Midbrain (tissue), 1 donor: ENCODE measurements at places on chromosomes 6 and 20.

DNA sequence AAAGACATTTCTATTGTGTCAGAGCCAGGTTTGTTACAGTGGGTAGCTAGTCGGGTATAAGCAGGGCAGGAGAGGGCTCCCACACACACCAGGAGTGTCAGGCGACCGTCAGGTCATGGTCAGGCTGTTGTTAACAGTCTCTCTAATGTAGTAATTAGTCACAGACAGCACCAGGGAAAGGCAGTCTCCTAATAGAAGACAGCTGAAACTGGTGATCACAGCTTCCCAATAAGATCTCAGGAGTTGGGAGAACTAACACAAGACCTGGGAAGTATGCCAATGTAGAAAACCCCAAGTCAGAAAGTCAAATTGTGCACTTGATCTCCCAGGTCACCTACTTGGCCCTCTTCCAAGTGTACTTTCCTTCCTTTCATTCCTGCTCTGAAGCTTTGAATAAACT, 53.0 kb upstream of the GPR6 start:
- no peak for DNase-seq

- DNase-seq: no peak
These were observed 482.4 kb upstream of the MMS22L start for GRCh38 chr6:97765461-97765860.

GRCh38 chr6:108804956-108805355, 43.3 kb upstream of the ARMC2 start:
- DNase-seq: no peak

GRCh38 chr6:5671601-5672559, 334.8 kb downstream of the NRN1 start:
- no peak for DNase-seq

GRCh38 chr20:2691127-2691526, 1.5 kb upstream of the EBF4 start:
- DNase-seq: no peak

GRCh38 chr6:43913375-43914271, 143.6 kb downstream of the VEGFA start:
- DNase-seq: no peak

GRCh38 chr20:12166053-12166717, 248.5 kb downstream of the BTBD3 start:
- no peak for DNase-seq

GRCh38 chr20:60300374-60300773, 342.2 kb downstream of the CDH26 start:
- DNase-seq: no peak

- no peak for DNase-seq
These were observed 611 bp downstream of the EPB41L2 start for GRCh38 chr6:131062241-131063027.

DNA sequence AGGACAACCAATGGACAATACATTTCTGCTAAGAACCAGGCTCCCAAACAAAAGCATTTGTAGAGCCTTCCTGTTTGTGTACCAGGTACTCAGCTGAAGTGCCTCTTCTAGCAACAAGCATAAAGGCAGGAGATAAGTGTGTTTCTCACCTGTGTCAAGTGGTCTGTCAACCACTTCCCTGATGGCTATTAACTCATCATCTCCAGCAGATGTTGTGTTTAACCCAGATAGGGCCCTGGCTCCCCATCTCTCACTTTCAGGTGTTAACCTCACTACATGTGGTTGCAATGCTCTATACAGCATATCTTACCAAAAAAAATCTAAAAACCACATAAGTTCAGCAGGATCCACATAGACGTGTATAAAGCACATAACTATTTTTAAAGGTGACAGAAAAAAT, 9.6 kb upstream of the IL17A start:
- DNase-seq: no peak
